ENCODE measurements at places on chromosomes 16 and 17.

DNA sequence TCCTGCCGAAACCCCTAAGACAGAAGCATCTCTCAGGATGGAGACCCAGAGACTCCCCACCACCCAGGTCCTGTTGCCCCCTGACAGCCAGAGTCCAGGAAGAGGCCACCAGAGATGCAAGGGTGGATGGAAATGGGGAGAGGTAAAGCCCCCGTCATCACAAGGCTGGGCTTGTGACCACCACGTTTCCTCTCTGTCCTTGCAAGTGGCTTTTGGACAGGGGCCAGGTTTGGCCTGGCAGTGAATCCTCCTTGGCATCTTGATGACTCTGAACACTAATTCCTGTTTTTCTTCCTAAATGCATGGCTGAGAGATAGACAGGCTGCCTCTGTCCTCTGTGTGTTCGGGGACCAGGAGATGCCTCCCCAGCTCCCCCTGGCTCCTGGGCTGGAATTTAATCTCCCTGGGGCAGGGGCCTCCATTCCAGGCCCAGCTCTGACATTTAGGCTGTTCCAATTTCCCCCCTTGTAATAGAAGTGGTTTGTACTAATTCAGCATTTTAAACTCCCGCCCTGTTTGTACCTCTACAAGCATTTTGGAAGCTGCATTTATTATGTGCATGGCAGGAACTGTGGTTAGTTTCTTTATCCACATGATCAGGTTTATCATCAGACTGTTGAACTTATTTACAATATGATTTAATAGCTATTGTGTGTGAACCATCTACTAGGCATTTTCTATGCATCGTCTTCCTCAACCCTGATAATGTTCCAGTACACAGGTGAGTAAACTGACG lies 116.1 kb upstream of the IRX6 start:
- no peak for DNase-seq

- DNase-seq, result no peak
Measured at GRCh38 chr16:89897204-89897603, 21.5 kb upstream of the MC1R start.

DNA sequence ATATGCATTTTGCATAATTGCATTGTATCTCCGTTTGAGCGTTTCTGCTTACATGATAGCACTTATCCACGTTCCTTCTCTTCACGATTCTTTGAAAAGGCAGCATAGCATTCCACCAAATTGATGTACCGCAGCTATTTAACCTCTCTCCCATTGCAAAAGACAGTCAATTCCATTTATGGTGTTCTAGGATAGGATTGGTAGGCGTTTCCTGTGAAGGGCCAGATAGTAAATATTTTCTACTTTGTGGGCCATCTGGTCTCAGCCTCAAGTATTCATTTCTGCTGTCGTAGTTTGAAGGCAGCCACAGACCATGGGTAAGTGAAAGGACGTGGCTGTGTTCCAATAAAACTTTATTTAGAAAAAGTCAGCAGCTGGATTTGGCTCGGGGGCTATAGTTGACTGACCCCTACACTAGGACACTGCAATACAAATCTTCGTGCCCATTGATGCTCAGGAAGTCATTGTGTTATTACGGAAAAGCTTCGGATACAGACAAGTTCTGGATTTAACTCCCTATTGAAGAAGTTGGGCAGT lies 10.1 kb downstream of the SNX29 start:
- no peak for DNase-seq

GRCh38 chr17:82595893-82596292 lies 52.4 kb downstream of the WDR45B start:
- no peak for DNase-seq

- DNase-seq, result no peak
Measured at GRCh38 chr17:35809855-35810461, 674 bp downstream of the TAF15 start.

GRCh38 chr17:9120471-9120870 lies 99.2 kb downstream of the NTN1 start:
- DNase-seq, result no peak

All from psoas muscle (tissue), 8 donors.